ENCODE measurements at places on chromosomes 1 and 21. TPM values are rescaled to one million over a fixed set of nuclear protein-coding genes. Genes with fewer than 3 reads are reported as not detected.

Gene TMEM82
- total RNA-seq: not detected

Gene TIAM1
- total RNA-seq: 15.4 TPM

Gene SPOCD1
- total RNA-seq: 26.3 TPM

Gene PDZK1
- total RNA-seq: 0.21 TPM

Gene DYRK1A
- 75.5 TPM for total RNA-seq

Gene AQP10
- 0.14 TPM for total RNA-seq

Gene HMGCS2
- total RNA-seq: not detected

Gene TNFRSF18
- 0.34 TPM for total RNA-seq

Gene BLACAT1
- total RNA-seq: 0.68 TPM

Gene GABRD
- not detected for total RNA-seq

Data from nasal cavity respiratory epithelium epithelial cell of viscerocranial mucosa (primary cell).